ENCODE measurements at places on chromosomes 4 and X.

DNA sequence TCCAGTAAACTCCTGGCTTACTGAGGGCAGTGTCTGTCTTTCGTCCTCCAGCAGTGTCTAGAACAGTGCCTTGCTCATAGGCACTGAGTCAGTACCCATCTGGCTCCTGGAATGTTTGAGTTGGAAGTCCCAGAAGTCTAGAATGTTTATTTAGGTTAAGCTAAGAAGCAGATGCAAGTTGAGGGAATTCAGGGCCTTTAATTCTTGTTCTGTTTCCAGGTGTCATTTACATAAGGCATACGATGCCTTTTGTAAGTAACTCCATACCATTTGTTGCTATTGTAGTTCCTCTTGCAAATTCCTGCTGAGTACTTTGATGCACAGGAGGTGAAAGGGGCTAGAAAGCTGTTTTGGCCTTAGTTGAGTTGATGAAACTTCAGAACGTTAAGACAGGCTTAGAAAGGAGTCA is 22.2 kb downstream of the ARHGAP10 start:
- no peak for DNase-seq

DNA sequence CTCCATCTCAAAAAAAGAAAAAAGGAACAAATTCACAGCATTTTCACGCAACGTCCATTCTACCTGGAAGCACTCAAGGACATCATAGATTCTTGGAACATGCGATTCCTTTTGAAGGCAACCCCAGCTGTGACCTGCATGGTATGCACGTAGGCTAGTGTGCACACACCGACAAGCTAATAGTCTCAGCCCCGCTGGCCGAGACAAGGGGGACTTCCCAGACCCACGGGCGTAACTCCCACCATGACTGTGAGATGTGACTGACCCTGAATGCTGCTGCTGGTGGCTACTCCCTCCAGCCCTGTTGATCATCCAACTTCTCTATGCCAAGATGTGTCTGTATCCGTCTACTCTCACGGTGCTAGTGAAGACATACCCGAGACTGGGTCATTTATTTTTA is 78.3 kb downstream of the CRLF2 start:
- no peak for DNase-seq

DNA sequence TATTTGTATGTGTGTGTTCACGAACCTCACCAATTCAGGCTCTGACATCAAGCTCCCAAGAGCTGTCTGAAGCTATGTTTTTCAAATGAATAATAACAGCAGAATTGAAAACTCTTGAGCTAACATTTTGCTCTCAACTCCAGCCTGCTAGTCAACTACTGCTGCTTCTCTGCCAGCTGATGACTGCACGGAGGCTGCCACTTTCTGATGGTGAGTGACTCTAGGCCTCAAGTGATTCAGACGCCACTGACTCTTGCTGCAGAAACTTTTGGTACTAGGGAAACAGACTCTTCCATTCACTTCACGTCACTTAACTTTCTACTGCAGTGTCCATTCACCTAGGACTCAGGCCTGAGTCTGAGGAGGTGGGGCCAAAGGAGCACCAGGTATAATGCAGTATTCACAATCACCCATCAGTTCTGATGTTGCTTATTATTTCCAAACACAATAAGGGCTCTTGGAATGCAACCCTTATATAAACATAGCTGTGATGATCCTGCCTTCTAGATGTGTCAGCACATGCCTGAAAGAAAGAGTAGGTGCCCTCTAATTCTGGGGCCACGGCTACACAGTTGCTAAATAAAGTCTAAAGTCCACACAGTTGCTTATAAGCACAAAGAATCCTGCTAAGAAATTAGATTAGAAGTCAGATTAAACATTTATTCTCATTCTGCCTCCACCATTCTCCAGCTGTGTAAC is 16.0 kb downstream of the PRDM8 start:
- DNase-seq, result peak; percentile 14

- no peak for DNase-seq
These were observed 21.2 kb upstream of the VCX2 start for GRCh38 chrX:8192276-8192675.

- no peak for DNase-seq
These were observed 7.5 kb upstream of the TIMP1 start for GRCh38 chrX:47574547-47575301.

DNA sequence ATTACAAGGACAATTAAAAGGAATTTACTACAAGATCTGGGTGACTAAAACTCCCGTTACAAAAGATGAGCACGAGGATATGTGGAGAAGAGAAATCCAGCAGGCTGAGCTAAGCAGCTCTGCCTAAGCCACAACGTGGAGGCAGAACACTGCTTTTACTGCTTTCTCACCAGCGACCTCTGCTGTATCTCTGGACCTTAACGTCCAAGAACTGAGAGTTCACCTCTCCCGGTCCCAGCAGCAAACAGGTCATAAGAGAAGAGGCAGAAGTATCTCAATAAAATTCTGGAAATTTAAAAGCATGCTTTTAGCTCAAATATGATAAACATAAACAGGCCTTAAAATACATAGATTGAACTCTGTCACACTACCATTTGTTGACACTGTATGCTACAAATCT is 81.0 kb downstream of the ADGRA3 start:
- no peak for DNase-seq
